ENCODE measurements at places on chromosomes 16 and 17.

DNA sequence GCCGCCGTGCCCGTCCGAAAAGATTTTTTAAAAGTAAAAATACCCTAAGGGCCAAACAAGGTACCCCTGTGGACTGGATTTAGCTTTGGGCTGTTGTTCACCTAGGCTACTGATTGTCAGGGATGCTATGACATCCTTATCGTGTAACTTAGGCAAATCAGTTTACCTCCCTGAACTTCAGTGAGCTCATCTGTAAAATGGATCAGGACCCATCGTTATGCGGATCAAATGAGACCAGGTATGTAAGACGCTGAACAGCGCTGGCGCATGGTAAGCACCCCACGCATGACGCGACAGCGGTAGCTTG lies 658 bp upstream of the ZNF771 start:
- DNase-seq = no peak

GRCh38 chr17:1796800-1797199 lies 32.9 kb downstream of the SMYD4 start:
- DNase-seq = no peak

DNA sequence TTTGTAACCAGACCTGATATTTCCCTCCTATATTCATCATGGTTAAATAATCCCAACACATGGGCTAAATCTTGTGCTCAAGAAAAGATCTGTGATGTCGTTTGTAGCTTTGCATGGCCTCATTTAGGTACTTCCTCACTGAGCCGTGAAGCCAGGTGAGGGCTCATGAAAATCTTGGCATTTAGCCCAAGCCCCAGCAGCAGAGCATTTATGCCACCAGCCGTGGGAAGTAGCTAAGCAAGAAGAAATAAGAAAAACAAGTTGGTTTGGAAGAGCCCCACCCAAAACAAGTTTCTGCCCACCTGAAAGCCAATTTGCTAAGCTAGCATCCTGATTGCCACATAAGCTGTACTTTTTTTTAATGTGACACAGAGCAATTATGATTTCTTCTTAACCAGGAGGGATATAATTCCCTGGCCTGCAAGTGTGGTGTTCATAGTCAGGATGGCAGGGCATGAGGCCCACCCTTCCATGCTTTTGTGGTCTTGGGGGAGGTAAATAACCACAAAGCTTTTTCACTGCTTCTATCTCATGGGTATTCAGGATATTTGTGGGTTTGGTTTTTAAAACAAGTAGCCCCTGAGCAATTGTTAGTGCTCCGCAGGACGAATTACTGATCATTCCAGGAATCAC lies 10.5 kb downstream of the TMIGD1 start:
- peak; percentile 96 for DNase-seq

DNA sequence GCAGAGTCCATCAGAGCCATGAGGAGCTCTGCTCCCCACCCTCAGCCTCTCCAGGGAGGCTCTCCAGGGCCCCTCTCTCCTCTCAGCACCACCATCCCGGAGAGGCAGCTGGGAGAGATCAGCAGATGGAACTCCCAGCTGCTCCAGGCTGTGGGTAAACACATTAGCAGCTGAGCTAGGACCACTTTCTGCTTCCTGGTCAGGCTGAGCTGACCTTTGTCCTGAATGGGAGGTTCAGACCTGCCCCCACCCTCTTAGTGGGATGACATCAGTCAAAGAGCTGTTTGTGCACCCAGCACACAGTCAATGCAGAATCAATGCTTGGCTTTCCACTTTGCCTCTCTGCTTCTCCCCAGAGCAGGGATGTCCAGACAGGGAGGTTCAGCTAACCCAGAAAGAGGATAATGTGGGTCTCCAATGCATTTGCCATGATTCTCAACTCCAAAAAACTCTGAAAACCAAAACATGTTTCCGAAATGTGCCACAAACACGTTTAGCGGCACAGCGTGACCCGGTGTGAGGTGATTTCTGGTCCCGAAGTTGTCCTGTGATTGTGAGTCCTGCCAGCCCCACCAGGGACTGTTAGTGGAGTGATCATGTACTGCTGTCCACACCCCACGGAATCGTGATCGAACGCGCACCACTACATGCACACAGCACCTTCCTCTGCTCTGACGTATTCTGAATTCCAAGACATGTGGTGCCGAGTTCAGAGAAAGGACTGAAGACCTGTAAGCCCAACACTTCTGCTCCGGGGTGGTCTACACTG lies 6.7 kb downstream of the GPR142 start:
- peak; percentile 97 for DNase-seq

- no peak for DNase-seq
Measured at GRCh38 chr16:88869673-88869980, 3.2 kb upstream of the PABPN1L start.

DNA sequence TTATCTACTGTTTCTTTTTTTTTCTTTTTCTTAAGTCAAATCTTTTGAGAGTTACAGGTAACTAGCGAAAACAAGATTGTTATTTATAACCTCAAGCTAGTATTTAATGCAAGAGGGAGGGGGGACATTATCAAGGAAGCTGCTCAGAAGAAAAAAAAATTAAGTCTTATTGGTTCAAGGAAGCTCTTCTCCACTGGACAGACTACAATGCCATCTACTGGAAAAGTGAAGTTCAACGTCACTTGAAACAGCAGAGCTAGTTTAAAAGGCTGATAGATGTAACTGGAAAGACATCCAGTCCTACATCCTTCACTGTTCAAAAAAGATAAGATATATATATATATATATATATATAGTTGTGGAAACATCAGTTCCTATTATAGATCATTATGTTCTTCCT lies 418.0 kb upstream of the PSMD7 start:
- peak; percentile 48 for DNase-seq

DNA sequence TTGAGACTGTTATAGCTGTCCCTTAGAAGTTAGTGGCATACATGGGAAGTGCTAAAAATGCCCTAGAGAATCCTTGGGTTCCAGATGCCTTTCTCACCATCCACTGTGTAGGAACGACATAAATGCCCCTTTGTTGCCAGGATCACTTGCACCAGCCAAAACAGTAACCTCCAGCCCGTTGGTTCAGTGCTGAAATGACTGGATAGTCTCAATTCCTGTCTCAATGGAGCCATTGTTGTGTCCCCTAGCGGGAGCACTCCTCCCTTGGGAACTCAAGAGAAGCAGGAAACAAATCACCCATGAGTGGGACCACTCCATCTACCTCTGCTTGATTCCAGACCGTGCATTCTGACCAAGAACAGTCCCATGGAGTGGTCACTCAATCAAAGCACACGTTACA lies 23.1 kb downstream of the MPHOSPH6 start:
- no peak for DNase-seq

- DNase-seq = no peak
Measured at GRCh38 chr16:79380995-79381602, 219.4 kb downstream of the MAF start.

DNA sequence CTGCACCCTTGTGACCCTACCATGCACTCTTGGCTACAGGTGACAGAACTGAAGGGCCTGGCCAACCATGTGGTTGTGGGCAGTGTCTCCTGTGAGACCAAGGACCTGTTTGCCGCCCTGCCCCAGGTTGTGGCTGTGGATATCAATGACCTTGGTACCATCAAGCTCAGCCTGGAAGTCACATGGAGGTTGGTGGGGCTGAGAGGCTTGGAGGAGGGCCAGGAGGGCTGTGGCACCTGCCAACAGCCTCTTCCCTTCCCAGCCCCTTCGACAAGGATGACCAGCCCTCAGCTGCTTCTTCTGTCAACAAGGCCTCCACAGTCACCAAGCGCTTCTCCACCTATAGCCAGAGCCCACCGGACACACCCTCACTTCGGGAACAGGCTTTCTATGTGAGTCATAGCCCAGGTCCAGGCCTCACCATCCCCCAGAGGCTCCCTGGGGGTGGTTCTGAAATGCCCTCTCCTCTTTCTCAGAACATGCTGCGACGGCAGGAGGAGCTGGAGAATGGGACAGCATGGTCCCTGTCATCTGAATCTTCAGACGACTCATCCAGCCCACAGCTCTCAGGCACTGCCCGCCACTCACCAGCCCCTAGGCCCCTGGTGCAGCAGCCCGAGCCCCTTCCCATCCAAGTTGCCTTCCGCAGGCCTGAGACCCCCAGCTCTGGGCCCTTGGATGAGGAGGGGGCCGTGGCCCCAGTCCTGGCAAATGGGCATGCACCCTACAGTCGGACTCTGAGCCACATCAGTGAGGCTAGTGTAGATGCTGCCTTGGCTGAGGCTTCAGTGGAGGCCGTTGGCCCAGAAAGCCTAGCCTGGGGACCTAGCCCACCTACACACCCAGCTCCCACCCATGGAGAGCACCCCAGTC lies 13.0 kb downstream of the RIPOR1 start:
- no peak for DNase-seq

GRCh38 chr16:61579195-61579594 lies 457.0 kb downstream of the CDH8 start:
- no peak for DNase-seq

All from NCI-H69 (cell line).